Stimulated activated CD4-positive, alpha-beta T cell treated with anti-CD3 and anti-CD28 coated beads, Interleukin-4, amount 100 ng/mL, for 48 hours (primary cell): ENCODE measurements at places on chromosomes 1 and 21.

DNA sequence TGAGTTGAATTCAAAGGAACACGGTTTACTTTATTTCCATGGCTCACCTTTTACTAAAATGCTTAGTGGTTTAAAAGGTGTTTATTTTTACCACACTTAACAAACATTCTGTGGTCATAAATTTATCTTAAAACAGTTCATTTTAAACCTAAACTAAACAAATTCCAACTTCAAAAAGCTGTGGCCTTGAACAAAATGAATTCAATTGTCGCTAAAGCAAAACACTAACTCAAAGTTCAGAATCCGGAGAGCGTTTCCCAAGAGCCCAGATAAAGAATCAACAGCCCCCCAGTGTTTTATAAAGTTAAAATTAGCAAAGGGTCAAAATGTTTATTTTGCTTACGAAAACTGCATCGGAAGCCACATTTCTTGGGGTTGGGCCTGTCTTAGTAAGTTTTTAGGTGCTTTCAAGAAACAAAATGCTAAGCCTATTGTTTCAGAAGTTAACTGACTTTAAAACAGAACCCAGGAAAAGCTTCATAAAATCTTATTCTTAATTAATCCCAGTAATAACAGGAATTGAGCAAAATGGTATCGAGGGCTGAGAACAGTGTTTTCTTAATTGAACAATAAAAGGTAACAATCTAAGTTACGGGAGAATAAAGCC, 1.3 kb downstream of the PUM1 start:
- no peak for DNase-seq

DNA sequence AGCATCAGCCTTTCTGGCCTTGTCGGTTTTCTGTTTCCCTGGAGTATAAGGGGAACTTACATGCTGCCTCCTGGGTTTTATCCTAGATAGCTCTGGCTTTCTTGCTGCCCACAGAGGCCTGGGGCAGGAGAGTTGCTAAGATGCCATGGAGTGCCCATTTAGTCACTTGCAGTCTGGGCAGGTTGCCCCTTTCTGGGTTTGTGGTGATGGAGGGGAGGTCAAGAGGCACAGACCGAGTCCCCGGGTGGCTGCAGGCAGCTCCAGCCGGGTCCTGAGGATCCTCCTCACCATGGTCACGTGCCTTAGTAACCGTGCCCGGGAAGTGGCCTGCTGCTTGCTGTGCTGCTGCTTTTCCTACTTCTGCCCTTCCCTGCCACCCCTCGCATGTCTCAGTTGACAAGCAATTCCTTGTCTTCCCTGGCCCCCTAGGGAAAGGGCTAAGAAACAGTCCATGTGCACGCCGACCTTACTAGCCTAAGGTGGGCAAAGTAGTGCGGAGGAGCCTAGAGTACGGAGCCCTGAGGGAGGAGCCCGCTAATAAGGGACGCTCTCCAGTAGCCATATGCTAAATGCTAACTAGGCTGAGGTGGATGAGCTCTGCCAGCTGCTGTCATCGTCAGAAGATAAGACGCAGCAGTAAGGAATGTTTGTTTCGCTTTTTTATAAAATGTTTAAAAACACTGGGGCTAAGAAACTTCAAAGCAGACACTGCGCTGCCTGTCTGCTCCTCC, 34.8 kb downstream of the CLCA1 start:
- no peak for DNase-seq

DNA sequence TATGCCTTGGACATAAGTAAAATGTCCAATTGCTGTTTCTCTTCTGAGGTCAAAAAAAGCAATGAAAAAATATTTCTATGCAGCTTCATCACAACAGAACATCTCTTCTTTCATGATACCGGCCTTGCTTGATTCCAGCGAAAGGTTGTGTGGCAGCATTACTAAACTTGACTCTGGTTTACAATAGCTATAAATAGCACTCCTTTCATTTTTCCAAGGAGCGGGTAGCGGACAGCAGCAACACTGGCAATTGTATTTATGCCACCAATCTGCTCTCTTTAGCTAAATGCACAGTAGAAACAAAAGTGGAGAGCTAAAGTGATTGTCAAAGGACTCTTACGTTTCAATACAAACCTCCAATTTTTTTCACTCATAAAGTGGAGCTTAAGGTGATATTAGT, 7.5 kb upstream of the DAB1 start:
- DNase-seq, result no peak

DNA sequence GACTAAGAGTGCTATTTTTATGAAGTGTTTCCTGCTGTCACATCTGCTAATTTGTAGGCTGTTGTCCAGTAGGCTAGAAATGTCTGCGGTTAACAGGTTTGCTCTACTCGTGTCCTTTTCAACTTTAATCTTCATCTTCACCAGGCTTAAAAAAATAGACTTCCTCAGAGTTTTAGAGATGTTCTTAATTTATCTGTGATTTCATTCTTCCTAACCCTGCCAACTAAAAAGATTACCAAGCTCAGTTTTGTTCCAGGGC, 66.8 kb downstream of the SASS6 start:
- DNase-seq, result no peak

GRCh38 chr1:159009704-159010361, at the start of gene IFI16:
Gene IFI16 (plus strand): TSS chr1:159009907. CDS start chr1:159014681, 4,774 bp downstream.
- DNase-seq, result no peak
